ENCODE measurements at places on chromosomes 5 and 9. TPM values are rescaled to one million over a fixed set of nuclear protein-coding genes. Genes with fewer than 3 reads are reported as not detected.

- no peak for DNase-seq
- H3K4me3 ChIP-seq: no peak overlapping the region
- no peaks in the 10 kb centered on the region for H3K27me3 ChIP-seq
These were observed 118.6 kb downstream of the UNC13B start for GRCh38 chr9:35280399-35280798.

- H3K36me3 ChIP-seq: no peaks in the 10 kb centered on the region
- H3K4me1 ChIP-seq: peaks cover 25% of the 10 kb centered on the region
- no peaks in the 10 kb centered on the region for H3K27me3 ChIP-seq
- no peak for DNase-seq
- no peak overlapping the region for H3K4me3 ChIP-seq
These were observed 344.6 kb upstream of the SGCD start for GRCh38 chr5:155982354-155982753.

DNA sequence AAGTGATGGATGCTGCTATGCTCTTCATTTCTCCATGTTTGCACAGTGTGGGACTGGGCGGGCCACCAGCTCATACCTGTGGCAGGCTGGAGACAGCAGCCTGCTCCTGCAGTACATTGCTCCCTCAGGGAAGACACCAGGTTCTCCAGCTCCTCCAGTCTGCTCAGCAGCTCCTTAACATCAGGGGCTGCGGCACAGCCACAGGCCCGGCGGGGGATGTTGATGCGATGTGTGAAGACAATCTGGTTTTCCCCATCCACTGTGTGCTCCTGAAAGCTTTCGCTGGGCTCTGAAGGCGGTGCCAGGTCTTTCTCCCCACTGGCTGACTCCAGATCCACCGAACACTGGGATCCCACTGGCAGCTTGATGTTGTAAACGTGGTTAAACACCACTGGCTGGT, 27.5 kb downstream of the TNC start:
- no peaks in the 10 kb centered on the region for H3K36me3 ChIP-seq
- no peaks in the 10 kb centered on the region for H3K4me1 ChIP-seq
- H3K4me3 ChIP-seq: no peak overlapping the region
- no peak for DNase-seq

GRCh38 chr5:65100911-65101631, 332.3 kb downstream of the CWC27 start:
- no peaks in the 10 kb centered on the region for H3K36me3 ChIP-seq
- no peaks in the 10 kb centered on the region for H3K27me3 ChIP-seq
- H3K4me1 ChIP-seq: peaks cover 16% of the 10 kb centered on the region
- peak; percentile 59 for DNase-seq
- no peak overlapping the region for H3K27ac ChIP-seq
- H3K4me3 ChIP-seq: no peak overlapping the region

GRCh38 chr5:160044967-160045366, 36.0 kb downstream of the TTC1 start:
- H3K4me1 ChIP-seq: peaks cover 19% of the 10 kb centered on the region
- DNase-seq: no peak
- no peak overlapping the region for H3K4me3 ChIP-seq

Gene LCN12
- 8.3 TPM for polyA plus RNA-seq

DNA sequence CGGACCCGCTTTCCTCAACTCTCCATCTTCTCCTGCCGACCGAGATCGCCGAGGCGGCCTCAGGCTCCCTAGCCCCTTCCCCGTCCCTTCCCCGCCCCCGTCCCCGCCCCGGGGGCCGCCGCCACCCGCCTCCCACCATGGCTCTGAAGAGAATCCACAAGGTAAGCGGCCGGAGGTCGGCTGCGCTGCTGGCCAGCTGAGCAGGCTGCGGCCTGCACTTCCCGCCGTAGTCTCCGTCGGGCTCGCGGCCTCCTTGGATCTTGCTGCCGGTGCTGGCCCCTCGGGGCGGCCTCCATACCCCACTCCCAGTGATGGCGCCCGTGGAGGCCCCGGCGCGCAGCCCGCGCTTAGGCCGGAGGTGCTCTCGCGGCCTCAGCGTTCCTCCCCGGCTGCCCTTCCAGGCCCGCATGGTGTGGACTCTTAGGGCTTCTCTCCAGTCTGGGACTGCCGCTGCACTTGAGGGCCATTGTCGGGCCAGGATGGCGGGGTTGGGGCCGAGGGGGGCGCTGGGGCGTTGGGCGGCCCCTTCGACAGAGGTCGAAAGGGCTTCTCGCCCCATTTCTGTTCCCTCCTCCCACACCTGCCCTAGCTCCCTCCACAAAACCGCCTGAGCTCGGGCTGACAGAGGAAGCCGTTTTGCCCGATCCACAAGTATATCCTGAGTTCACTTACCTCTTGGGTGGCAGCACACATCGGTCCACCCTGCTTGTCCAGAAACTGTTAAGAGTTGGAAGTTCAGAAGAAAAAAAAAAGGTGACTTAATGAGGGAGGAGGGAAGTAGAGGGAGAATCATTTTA, 714 bp downstream of the UBE2D2 start:
- no peaks in the 10 kb centered on the region for H3K27me3 ChIP-seq
- peak overlapping the region; percentile 99 for H3K27ac ChIP-seq
- H3K36me3 ChIP-seq: no peaks in the 10 kb centered on the region
- peak; percentile 62 for DNase-seq

Gene SAPCD2
- polyA plus RNA-seq: 0.23 TPM

GRCh38 chr5:112232667-112233066, 186.4 kb downstream of the EPB41L4A start:
- H3K27me3 ChIP-seq: no peaks in the 10 kb centered on the region
- peaks cover 21% of the 10 kb centered on the region for H3K36me3 ChIP-seq
- H3K4me3 ChIP-seq: no peak overlapping the region
- no peak for DNase-seq
- H3K4me1 ChIP-seq: peaks cover 4% of the 10 kb centered on the region
- H3K27ac ChIP-seq: no peak overlapping the region

- no peaks in the 10 kb centered on the region for H3K4me1 ChIP-seq
- no peak overlapping the region for H3K27ac ChIP-seq
- no peaks in the 10 kb centered on the region for H3K27me3 ChIP-seq
- H3K36me3 ChIP-seq: no peaks in the 10 kb centered on the region
- no peak for DNase-seq
- H3K4me3 ChIP-seq: no peak overlapping the region
These were observed 48.2 kb downstream of the ANXA1 start for GRCh38 chr9:73199886-73200285.

Gene EXOC3
- polyA plus RNA-seq: 29.1 TPM

DNA sequence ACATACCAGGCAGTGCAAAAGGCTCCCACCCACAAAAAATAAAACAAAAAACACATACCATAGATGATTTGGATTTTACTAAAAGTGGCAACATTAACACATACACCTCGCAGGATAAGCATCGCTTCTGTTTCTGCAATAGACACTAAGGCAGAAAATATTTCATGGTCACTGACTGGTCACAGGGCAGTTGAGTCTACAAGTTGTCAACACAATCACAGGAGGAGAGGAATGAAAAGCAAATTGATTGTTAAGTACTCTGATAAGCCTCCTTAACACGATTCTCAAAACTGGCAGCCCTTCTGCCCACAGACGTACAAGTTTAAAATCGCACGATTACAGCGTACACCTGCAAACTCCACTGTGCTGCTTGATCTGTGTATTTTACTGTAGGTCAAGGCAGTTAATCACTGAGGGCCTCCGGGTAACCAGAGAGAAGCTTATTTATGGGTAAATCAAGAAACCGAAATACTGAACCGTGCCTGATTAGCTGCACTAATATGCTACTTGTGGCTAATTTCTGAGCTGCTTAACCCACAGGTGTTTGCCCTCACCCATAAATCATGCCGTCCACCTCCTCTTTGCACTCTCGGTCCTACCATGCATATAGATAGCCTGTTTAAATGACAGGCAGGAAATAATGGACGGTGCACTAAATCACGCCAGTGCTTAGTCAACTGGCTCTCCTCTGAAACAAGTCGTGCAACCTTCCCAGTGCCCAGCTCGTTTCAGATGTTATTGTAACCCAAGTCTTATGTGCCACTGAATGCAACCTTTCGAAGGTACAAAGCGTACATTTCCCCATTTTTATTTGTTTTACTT, 659.4 kb upstream of the ADAMTS16 start:
- no peaks in the 10 kb centered on the region for H3K4me1 ChIP-seq
- DNase-seq: no peak
- H3K27ac ChIP-seq: no peak overlapping the region
- no peaks in the 10 kb centered on the region for H3K36me3 ChIP-seq
- H3K27me3 ChIP-seq: no peaks in the 10 kb centered on the region
- H3K4me3 ChIP-seq: no peak overlapping the region

- H3K27me3 ChIP-seq: no peaks in the 10 kb centered on the region
- H3K4me3 ChIP-seq: no peak overlapping the region
- DNase-seq: no peak
- peak overlapping the region; percentile 44 for H3K27ac ChIP-seq
These were observed 30.1 kb downstream of the GALNT10 start for GRCh38 chr5:154220625-154221024.

DNA sequence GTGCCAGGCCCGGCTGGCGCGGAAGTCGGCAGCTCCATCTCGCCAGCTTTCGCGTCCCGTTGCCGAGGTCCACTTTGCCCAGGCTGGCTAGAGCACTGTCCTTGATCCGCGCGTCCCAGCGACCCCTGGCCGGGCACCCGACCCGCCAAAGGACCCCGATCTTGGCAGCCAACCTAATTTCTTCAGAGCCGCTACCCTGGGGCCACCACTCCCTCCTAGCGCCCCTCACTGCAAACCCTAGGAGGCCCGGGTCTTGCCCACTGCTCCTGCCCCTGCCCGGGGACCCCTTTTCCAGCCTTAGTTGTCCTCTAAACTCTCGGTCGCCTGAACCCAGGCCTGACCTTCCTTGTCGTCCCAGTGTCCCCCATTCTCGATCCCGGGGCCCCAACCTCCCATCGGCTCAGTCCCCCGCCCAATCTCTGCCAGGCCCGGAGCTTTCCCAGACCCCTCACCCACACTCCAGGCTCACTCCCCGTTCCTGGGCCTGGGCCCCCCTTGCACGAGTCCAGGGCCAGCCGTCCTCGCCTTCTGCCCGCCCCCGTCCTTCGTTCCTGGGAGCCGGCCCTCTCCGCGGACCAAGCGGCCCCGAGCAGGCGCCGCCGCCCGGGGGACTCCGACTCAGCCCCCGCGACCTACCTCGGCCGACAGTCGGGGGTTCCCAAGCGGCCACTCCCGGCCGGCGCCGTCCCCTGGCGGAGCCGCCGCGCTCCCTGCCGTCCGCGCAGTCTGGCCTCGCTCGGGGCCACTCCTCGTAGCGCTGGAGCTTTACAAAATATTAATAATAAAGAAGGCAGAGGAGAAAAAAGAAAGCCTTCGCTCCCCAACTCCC, 701 bp upstream of the LMX1B start:
- peak overlapping the region; percentile 56 for H3K27ac ChIP-seq
- peak overlapping the region; percentile 51 for H3K4me3 ChIP-seq
- H3K27me3 ChIP-seq: peaks cover 90% of the 10 kb centered on the region
- no peaks in the 10 kb centered on the region for H3K36me3 ChIP-seq
- DNase-seq: no peak
- H3K4me1 ChIP-seq: peaks cover 41% of the 10 kb centered on the region

DNA sequence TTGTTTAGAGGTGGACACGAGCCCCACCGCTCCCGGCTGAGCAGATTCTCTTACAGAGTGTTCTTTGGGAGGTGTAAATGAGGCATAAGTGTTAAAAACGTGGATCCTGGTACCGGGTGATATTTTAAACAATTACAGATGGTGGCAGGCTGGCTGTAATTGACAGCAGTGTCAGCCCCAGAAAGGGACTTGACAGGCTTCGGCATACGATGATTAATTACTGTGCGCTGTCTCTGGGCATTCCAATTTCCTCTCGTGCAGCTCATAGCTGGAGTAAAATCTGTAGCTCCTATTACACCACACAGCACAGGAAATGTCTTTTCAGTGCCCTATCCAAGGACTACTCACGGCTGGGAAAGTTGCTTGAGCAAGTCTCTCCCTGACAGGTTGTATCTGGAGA, 305.4 kb upstream of the IRX2 start:
- no peak for DNase-seq
- no peak overlapping the region for H3K4me3 ChIP-seq
- no peaks in the 10 kb centered on the region for H3K36me3 ChIP-seq
- H3K4me1 ChIP-seq: no peaks in the 10 kb centered on the region
- no peaks in the 10 kb centered on the region for H3K27me3 ChIP-seq

DNA sequence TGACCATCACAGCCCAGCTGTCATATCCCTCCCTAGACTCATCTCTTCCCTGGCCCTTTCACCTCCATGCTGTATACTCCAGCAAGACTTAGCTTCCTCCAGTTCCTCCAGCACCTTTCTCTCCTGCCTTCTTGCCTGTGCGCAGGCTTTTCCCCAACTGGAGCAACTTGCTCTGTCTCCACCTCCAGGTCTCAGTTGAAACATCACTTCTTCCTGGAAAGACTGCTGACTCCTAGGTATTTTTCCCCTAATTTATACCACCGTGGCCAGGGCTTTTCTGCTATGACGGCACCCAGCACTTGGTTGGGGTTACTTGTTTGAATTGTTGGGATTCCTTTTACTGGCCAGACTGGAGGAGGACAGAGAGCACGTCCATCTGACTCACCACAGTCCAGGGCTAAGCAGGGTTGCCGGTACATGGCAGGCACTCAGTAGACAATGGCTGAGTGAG, 67.5 kb downstream of the KCNIP1 start:
- peaks cover 21% of the 10 kb centered on the region for H3K27me3 ChIP-seq
- no peaks in the 10 kb centered on the region for H3K4me1 ChIP-seq

Gene ANKS6
- polyA plus RNA-seq: 6.9 TPM

Gene ARHGEF39
- 1.3 TPM for polyA plus RNA-seq

GRCh38 chr5:165393839-165394238, 1888.4 kb downstream of the MAT2B start:
- H3K27me3 ChIP-seq: no peaks in the 10 kb centered on the region
- no peaks in the 10 kb centered on the region for H3K36me3 ChIP-seq
- H3K27ac ChIP-seq: no peak overlapping the region
- H3K4me1 ChIP-seq: no peaks in the 10 kb centered on the region
- no peak overlapping the region for H3K4me3 ChIP-seq
- DNase-seq: no peak

Gene PCDHA4
- polyA plus RNA-seq: 0.01 TPM

GRCh38 chr5:108858959-108859358, 111.3 kb downstream of the FER start:
- H3K27me3 ChIP-seq: no peaks in the 10 kb centered on the region
- no peak overlapping the region for H3K4me3 ChIP-seq
- H3K36me3 ChIP-seq: no peaks in the 10 kb centered on the region
- no peaks in the 10 kb centered on the region for H3K4me1 ChIP-seq
- no peak overlapping the region for H3K27ac ChIP-seq

DNA sequence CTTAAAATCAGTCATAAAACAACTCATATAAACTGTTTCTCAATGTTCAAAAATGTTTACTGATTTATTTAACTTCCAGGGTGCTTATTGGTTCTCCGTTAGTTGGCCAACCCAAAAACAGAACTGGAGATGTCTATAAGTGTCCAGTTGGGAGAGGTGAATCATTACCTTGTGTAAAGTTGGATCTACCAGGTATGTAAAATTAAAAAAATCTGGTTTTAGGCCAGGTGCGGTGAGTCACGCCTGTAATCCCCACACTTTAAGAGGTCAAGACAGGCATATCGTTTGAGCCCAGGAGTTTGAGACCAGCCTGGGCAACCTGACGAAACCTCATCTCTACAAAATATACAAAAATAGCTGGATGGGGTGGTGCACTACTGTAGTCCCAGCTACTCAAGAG, 73.7 kb downstream of the ITGA1 start:
- H3K36me3 ChIP-seq: no peaks in the 10 kb centered on the region
- H3K27ac ChIP-seq: no peak overlapping the region
- DNase-seq: no peak
- peaks cover 30% of the 10 kb centered on the region for H3K4me1 ChIP-seq
